ENCODE measurements at places on chromosomes 4 and X.

DNA sequence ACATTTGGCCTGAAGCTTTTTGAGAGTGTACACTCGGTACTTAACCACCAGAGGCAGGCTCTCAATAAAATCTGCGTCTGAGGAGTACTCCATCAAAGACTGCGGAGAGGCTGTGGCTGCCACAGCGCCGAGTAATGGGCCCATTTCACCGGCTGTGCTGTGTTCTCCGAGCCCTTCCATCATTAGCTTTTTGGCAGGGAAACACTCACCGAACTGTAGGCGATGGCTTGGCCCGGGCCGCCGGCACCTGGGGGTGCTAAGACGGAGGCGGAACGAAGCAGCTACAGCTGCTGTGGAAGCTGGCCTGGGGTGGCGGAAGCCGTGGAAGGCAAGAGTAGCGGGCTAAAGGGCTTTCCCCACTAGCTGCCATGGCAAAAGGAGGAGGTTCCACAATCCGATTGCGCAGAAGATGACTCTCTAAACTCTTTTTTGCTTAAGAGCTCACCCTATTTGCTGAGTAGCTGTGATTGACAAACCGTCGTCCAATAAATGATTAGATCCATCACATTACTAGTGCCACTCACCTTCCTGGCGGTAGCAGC lies 48.5 kb upstream of the PABPC1L2A start:
- DNase-seq, result no peak

DNA sequence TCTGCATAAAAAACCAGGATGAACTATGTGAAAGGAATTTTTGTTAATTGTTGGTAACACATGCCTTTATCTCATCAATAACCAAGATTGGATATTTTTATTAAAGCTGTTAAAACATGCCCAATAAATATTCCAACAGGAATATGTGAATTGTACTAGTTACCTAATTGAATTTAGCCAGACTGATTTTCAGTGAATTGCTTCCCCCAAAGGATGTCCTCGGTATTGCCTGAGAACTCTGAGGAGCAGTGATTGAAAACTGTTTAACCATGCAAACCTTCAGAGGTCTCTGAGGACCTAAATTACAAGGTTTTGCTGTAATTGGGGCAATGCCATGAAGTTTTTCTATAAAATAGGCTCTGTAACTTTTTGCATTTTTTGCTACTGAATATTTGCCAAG lies 66.6 kb downstream of the BLTP1 start:
- no peak for DNase-seq

DNA sequence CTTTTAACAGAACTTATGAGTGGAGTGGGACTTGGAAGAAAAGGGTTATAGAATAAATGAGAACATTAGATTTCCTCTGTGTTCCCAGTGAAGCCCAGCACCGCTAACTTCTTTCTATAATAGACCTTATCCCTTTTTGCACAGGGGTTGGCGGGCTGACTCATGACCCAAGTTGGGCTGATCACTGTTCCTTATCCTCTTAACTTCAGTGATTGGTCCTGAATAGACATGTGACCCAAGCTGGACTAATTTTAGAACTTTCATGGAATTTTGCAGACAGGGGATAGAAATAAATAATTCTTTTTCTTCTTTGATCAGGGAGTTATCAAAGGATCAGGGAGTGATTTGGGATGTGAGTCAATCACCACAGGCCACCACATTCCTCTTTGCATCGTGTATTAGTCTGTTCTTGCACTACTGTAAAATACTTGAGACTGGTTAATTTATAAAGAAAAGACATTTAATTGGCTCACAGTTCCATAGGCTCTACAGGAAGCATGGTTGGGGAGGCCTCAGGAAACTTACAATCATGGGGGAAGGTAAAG lies 75.9 kb downstream of the UCHL1 start:
- no peak for DNase-seq

- DNase-seq, result no peak
These were observed 669 bp downstream of the TMEM150C start for GRCh38 chr4:82560853-82561785.

DNA sequence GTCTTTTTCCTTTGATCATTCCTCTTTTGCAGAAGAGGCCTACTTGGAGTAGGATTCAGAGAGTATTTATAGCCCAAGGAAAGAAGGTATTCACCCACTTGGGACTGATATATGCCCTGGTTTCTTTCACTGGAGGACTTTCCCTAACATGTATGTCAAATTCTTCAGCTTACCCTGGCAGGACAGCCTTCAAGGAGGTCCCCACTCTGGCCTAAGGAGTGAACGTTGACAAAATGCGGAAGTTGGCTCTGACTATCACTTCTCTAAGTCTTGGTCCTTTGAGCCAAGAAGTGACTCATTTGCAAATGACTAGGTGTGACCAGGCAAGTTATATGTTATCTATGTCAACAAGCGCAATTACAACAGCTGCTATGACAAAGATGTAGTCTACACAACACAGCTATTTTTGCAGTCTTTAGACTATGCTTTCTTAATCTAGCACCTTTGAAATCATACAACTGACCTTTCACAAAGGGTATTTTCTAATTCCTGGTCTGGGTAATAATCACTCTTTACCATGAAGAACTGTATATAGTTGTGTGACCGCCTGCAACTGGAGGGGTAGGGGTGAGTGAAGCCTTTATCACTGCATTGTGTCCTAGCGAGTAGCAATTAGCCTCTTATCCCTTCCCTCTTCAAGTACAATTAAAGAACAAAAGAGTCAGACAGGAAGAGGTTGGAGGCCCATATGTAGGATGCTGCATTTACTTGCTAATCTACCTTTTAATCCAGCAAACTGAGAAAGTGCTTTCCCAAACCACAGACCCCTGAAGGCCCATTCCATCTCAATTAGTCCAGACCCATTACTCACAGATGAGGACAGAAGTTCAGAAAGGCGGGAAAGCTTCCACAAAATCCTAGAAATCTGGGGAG lies 50.1 kb downstream of the RASGEF1B start:
- DNase-seq, result no peak

GRCh38 chr4:104205116-104205515 lies 289.6 kb downstream of the CXXC4 start:
- DNase-seq, result no peak

GRCh38 chr4:182048871-182049270 lies 194.3 kb upstream of the TENM3 start:
- no peak for DNase-seq

GRCh38 chr4:16027626-16028025 lies 56.2 kb downstream of the PROM1 start:
- DNase-seq, result no peak

DNA sequence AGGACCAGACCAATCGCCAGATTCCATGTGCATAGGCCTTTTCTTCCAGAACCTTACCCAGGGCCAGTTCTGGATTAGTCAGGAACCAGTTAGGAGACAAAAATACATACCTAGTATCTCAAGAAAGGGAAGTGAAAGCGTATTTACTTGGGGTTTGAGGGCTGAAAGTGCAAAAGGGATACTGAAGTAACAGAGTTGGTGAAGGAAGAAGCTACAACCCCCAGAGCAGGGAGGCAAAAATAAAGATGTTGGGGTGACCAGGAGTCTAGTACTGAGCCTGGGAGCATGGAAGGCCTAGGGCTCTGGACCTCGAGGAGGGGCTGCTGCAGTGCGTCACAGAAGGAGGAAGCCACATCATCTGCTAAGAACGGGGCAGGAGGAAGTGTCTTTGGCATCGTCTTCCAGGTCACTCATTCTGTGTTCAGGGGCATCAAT lies 38.3 kb downstream of the TKTL1 start:
- no peak for DNase-seq

- peak; percentile 85 for DNase-seq
These were observed 45.9 kb upstream of the CDKN2AIP start for GRCh38 chr4:183398298-183399125.

- DNase-seq, result no peak
These were observed 64.9 kb upstream of the NPY2R start for GRCh38 chr4:155143512-155143911.

DNA sequence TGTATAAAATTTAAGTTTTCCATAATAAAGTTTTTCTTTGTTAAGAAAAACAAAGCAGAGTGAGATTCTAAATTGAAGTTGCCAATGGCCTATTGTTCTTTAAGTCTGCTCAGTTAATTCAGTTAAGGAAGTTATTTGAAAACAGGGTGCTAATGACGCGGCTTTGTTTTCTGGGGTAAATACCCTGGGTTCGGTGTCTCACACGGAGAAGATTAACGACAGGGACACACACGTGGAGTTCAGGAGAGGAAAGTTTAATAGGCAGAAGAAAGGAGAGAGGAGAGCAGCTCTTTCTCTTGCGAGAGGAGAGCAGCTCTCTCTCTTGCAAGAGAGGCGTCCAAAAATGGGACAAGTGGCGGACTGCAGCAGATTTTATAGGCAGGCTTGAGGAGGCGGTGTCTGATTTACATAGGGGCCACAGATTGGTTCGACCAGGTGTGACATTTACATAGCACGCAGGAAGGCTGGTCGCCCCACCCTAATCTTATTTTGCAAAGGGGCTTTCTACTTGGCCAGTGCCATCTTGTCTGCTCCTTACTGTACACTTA lies 9.6 kb downstream of the CA5B start:
- no peak for DNase-seq

DNA sequence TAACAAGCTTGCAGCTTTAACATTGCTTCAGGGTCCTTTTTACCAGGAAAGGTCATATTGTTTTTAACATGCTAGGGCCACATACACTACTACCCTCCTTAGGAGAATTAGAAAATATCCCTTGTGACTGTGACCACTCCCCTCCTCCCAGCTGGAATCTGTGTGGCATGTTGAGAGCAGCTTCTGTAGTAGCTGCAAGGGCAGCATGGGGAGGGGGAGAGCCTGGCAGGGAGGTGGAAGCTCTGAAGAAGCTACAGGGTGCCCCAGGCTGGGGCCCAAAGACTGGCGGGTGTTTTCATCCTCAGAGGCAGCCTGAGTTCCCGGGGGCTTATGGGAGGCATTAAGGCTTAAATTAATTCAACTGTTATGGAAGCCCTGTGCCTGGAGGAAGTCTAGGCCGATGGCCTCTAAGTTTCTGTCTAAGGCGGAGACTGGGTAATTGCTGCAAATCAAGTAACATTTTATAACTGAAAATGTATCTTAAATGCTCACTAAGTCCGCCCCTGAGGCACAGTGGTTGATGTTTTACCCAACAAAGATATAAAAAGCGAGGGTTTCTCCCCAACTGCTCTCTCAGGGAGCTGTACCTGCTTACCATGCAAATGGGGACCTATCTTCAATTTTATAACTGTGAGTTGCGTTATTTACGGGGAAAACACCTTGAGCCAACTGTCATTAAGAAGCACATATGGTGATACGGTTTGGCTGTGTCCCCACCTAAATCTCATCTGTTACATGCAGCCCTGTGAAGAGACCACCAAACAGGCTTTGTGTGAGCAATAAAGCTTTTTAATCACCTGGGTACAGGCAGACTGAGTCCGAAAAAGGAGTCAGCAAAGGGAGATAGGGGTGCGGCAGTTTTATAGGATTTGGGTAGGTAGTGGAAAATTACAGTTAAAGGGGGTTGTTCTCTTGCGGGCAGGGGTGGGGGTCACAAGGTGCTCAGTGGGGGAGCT lies 37.4 kb upstream of the STS start:
- no peak for DNase-seq

DNA sequence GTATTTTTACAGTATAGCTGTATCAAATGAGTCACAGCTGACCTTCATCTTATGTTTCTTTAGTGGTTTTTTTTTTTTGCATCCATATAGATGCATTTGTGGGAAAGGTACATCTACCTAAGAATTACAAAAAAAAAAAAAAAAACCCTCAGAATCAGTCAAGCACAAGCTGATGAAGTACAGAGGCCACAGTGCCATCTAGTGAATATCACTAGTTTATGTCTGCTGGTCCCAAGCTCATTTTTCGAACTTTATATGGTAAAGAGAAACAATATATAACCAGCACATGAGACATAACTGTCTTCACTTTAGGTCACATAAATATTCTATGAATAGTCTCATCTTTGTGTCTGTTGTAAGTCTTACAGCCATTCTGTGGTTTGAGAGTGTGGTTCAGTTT lies 220.1 kb downstream of the DLG3 start:
- DNase-seq, result no peak

- no peak for DNase-seq
These were observed 3.3 kb downstream of the RADX start for GRCh38 chrX:106615041-106615440.

GRCh38 chr4:152063621-152064240 lies 302.9 kb upstream of the GATB start:
- no peak for DNase-seq

DNA sequence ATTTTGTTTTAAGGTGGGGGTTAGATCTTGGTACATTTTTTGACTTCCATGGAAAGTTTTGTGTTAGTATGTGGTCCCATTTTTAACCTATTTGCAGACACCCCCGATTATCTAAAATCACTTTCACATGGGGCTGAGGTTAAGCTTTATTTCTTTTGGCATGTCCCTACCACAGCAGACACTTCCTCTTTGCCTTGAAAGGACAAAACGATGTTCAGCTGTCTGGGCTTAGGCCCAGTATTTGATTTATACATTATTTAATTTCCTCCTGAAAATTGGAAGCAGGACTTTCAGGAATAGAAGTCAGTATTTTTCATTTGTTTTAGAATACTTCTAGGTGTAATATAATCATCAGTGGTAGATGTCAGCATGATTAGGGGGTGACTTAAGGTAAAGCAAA lies 112.4 kb upstream of the SPRY1 start:
- DNase-seq, result no peak

- DNase-seq, result no peak
These were observed 76.6 kb downstream of the CHIC2 start for GRCh38 chr4:53987761-53988171.

DNA sequence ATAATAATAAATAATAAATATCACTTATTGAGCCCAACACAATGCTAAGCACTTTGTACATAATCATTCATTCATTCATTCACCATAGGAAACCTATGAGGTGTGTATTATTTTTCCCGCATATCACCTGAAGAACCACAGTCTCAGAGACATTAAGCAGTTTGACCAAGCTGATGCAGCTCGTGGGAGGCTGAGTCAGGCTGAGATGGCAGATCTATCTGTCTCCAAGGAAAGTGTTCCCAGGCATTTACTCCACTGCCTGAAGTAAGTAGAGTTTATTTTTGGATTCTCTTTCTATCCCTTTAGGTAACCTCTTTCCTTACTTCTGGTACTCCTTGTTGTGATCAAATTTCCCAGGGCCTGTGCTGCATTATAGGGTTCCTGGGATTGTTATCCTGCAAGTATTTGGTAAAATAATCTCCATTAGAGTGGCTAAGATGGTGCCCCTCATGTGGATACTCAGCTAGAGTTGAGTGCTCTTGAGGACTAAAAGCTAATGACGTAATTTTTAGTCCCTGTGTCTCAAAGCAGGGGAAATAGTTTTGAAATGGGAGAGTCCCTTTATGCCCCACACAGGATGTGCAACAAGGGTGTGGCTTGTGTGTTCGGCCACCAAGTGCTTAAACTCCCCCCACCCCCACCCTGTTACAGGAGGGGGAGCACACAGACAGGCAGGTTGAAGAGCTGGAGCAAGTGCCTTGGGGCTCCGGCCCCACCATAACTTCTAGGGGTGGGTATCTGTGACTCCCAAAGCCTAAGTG lies 467.0 kb downstream of the STIM2 start:
- no peak for DNase-seq

DNA sequence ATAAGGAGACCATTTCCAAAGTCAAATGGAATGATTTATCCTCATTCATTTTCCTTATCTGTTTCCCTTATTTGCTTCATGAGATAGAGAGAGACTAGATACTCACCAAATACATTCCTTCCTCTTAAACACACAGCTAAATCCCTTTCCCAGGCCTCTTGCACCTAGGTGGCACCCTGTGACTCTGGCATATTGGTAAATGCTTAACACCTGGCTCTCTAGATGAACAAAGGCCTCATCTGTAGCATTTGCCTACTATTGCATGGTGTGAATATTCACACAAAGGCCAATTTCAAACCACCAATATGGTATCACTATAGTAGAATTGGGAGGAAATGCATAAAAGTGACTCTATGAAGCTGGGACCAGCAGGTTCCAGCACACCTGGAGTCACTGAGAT lies 22.1 kb upstream of the SLC10A4 start:
- DNase-seq, result no peak

- DNase-seq, result no peak
These were observed 2024.1 kb upstream of the TENM3 start for GRCh38 chr4:180219080-180219479.

All from sigmoid colon (tissue), 7 donors.